ENCODE measurements at places on chromosomes 12 and 14.

- no peak for DNase-seq
These were observed 151.1 kb upstream of the FUT8 start for GRCh38 chr14:65261425-65261920.

- no peak for DNase-seq
These were observed 189.0 kb downstream of the FOXA1 start for GRCh38 chr14:37406095-37406494.

GRCh38 chr14:90578283-90578985 lies 181.6 kb downstream of the CALM1 start:
- no peak for DNase-seq

DNA sequence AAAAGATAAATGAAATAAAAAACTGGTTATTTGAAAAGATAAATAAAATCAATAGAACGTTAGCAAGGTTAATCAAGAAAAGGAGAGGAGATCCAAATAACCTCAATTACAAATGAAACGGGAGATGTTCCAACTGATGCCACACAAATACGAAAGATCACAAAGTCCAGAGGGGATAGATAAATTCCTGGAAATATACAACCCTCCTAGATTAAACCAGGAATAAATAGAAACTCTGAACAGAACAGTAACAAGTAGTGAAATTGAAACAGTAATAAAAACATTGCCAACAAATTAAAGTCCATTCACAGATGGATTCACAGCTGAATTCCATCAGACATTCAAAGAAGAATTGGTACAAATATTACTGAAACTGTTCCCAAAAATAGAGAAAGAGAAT lies 12.4 kb downstream of the CLEC1A start:
- DNase-seq = no peak

DNA sequence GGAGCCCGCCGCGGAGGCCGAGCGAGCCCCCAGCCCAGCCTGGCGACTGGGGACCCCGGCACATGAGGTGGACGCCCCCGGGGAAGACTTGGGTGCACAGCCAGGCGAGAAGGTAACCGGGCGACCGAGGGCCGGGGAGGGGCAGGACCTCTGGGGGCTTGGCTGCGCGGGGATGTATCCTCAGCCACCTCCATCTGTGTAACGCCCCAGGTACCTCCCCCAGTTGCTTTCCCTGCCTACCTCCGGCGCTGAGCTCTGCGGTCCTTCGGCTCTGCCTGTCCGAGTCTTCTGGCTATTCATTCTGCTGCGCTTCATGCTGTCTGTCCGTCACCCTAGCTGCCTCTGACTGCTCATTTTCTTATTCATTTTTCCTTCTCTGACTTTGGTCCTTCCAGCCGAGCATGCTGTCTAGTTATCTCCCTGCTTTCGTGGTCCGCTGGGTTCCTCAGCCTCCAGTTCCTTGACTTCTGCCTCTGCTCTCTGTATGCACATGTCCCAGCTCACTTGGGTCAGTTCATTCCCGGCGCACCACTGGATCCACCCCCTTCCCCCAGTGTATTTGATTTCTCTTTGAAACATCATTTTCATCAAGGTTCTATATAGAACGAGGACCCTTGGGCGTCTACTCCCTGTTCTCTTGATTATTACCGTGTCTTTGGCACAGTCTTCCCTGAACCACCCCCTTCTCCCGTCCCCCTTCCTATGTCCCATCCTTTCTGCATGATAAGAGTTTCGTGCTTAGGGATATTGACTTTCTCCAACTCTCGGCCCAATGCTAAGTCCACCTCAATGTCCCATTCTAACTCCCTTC lies 612 bp downstream of the PHC1 start:
- peak; percentile 43 for DNase-seq
